ENCODE measurements at places on chromosomes 13 and 19.

GRCh38 chr19:53977429-53977990 lies 13.9 kb upstream of the CACNG6 start:
- peak; percentile 51 for DNase-seq

DNA sequence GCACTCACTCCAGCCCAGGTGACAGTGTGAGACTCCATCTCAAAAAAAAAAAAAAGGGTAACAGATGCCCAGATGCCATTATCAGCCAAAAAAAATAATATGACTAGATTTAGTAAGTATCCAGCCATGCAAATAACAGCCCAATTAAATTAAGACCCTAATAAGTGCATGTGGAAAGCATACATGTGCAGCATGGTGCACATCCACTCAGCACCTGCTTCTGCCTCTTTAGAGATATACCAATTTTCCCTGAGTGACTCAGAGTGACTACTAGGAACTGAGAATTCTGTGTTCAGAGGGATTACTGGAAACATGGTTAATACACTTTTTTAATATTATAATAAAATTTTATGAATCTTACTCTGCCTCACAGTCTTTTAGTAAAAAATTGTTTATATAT lies 29.8 kb upstream of the ZNF675 start:
- DNase-seq: no peak

DNA sequence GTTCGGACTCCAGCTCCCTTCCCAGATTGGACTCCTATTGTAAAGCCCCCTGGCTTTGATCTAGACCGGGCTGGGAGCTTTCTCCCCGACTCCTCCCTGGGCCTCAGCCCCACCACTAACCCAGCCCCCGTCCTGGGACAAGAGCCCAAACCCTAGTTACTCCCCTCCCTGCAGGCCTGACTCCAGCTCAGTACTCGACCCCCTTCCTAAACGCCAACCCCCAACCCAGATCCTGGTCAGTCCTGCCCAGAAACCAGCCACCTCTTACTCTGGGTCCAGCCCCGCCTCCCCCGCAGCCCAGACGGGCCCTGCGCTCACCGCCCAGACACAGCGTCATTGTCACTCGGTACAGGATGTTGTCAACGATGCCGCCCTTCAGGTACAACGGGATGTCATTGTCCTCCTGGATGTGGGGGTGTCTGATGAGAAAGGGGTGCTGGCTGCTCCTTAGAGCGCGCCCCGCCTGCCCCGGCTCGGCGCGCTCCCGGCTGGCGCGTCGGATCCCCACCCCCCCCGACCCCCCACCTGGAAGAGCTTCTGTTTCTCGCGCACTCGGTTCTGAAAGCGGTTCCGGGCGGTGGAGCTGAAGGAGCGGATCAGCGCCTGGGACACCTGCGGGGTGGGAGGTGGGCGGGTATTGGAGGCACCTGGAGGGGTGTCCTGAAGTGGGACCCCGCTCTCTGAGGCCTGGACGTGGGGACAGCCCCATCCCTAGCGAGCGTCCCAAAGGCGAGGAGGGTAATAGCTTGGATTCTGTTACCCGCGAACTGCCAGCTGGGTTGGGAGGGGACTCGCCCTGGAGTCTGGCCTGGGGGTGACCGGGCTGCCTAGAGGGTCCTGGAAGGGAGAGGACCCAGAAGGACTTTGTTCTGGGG lies 866 bp downstream of the COX7A1 start:
- DNase-seq: no peak

GRCh38 chr19:8143041-8143440 lies 6.4 kb downstream of the FBN3 start:
- no peak for DNase-seq

- DNase-seq: peak; percentile 17
Measured at GRCh38 chr13:111184458-111185401, 69.6 kb downstream of the ARHGEF7 start.

DNA sequence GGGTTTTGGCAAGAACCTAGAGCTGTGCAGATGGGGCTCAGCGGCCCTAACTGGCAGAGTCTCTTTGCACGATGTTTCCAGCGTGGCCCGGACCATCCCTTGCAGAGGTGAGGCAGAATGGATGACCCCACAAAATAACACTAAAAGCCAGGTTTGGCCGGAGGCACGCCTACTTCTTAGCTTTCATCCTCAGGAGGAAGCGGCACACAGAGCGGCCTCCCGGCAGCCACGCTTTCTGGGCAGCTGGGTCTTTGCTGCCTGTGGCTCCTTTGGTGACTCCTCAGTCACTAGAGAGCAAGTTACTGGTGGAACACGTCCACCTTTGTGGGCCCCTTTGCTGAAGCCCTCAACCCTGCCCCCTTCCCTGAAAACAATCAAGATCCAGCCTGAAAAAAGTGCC lies 25.2 kb downstream of the TEX29 start:
- DNase-seq: no peak

DNA sequence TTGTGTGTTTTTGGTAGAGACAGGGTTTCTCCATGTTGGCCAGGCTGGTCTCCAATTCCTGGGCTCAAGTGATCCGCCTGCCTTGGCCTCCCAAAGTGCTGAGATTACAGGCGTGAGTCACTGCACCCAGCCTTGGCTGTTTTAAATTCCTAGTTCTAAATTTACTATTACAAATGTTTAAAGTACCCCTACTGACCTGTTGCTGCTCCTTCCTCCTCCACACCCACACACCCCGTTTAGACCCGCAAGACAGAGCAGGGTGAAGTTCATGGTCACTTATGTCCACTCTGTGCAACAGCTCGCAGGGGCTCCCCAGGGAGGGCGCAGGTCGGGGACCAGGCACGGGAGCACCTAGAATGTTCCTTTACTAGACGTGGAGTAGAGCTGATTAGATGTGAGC lies 28.7 kb downstream of the TMEM161A start:
- no peak for DNase-seq

- DNase-seq: no peak
Measured at GRCh38 chr13:106445996-106446395, 89.5 kb downstream of the EFNB2 start.

GRCh38 chr19:15253061-15253460 lies 20.8 kb upstream of the EPHX3 start:
- DNase-seq: no peak

DNA sequence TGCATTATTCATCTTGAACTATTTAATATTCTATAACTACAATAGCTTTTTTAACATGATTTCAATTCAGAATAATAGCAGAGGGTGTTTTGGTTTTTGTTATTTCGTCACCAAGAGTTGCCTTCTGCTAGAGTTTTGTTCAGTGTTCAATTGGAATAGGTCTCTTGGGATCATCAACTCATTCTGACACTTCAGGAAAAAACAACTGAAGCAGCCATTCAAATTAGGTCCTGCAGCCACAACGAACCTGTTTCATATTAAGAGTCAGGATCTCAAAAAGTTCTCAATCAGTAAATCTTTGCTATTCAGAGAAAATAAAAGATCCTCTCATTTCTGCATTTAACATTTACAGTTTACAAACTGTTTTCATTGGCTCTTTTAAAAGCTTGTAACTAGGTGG lies 2.4 kb upstream of the CHAMP1 start:
- no peak for DNase-seq

DNA sequence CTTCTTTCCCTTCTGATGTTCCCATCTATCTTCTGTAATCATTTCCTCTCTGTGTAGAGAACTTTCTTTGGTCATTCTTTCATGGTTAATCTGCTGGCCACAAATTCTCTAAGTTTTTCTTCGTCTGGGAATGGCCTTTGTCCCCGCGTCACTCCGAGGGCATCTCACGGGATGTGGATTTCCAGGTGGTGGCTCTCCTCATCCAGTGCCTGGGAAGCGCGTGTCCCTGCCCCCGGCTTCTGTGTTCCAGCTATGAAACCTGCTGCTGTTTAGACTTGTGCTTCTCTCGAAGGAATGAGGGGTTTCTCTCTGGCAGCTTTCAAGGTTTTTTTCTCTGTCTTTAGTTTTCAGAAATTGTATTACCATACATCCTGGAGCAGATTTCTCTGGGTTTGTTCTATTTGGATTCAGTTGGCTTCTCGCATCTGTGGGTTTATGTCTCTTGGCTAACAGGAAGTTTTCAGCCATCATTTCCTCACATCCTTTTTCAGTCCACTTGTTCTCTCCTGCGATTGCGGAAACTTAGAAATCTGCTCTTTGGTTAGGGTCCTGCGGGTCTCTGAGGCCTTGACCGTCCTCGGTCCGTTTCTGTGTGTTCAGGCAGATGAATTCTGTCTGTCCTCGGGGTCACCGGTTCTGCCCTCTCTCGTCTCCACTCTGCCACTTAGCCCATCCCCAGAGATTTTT lies 36.9 kb upstream of the DCUN1D2 start:
- no peak for DNase-seq

GRCh38 chr19:51083181-51083580 lies 494 bp upstream of the KLK14 start:
- no peak for DNase-seq

DNA sequence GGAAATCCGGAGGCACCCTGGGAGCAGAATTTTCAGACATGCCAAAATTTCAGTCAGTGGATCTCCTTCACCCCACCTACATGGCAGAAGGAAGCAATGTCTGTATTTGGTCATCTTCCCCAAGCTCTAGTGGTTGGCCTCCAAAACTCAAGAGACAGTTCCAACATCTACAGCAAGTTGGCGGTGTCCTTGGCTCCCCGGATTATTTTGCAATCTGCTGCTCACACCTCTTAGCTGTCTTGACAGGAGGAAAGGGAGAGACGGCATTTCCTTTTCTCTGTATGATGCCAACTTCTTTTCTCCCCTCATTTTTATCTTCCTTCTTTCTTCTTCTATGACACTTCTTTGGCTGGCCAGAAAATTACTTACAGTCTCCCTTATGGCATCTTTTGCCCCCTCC lies 159.9 kb downstream of the SUCLA2 start:
- no peak for DNase-seq

DNA sequence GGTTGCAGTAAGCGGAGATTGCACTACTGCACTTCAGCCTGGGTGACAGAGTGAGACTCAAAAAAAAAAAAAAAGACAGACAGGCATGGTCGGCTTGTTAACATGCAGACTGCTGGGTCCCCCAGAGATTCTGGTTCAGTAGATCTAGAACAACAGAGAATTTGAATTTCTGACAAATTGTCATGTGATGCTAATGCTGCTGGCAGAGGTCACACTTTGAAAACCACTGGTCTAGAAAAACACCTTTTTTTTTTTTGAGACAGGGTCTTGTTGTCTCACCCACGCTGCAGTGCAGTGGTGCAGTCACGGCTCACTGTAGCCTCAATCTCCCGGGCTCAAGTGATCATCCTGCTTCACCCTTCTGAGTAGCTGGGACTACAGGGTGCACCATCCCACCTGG lies 7.7 kb upstream of the LRFN3 start:
- no peak for DNase-seq

DNA sequence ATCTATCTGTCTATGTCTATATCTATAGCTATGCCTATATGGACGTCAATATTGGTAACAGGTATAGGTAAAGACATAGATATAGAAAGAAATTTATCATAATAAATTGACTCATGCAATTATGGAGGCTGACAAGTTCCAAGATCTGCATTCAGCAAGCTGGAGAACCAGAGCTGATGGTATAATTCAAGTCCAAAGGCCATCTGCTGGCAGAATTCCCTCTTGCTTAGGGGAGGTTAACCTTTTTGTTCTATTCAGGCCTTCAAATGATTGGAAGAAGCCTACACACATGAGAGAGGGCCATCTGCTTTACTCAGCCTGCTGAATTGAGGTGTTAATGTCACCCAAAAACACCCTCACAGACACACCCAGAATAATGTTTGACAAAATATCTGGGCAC lies 10.8 kb downstream of the RASL11A start:
- no peak for DNase-seq

DNA sequence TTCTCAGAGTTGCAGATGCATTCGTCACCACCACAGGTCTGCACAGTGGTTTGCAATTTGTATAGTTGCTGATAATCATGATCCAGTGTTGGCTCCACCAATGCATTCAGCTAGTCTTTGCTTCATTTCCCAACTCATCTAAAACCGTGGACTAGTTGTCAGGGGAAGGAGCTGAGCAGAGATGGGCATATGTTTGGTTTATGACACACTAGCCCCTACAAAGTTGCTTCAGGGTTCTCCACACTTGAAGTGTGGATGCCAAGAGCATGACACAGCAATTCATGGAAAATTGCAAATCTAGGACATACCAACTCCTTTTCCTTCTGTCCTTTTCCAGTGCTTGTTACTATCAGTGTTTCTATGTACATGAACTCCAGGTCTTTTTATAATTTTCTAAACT lies 168.0 kb downstream of the TNFSF13B start:
- no peak for DNase-seq

GRCh38 chr19:44819246-44819832 lies 10.4 kb downstream of the BCAM start:
- DNase-seq: no peak

GRCh38 chr13:40920826-40921225 lies 98.3 kb downstream of the ELF1 start:
- DNase-seq: no peak

GRCh38 chr19:6739390-6739882 lies at the start of gene TRIP10:
TRIP10 (plus strand) TSS chr19:6739680; CDS start chr19:6739762, 82 bp downstream.
- peak; percentile 82 for DNase-seq

DNA sequence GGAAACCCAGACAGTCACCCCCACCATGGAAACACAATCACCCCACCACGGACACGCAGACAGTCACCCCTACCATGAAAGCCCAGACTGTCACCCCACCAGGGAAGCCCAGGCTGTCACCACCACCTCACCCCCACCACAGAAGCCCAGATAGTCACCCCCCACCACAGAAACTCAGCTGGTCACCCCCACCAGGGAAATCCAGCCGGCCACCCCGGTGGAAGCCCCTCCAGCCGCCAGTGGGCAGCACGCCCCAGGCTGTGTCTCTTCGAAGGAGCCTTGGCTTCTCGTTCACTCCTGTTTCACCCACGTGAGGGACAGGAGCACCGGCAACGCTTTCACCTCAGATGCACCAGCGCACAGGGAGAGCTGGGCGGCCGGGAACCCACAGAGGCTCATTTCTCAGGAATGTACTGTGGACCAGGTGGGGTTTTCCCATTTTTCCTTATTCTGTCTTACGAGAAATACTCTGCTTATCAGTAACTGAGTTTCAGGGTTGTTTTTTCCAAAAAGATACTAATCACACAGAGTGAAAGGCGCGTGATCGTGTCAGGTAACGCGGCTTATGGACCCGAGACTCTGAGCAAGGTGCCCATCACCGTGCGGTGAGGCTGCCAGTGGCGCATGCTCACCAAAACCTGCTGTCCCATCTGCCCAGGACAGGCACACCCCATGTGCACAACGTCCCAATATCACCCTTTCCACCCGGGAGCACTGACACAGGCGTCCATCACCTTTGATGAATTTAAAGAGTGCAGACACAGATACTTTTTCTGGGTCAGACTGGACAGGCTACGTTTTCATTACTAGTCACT lies 28.0 kb downstream of the CARS2 start:
- no peak for DNase-seq

GRCh38 chr13:113620036-113620796 lies 35.7 kb downstream of the TFDP1 start:
- DNase-seq: no peak

GRCh38 chr19:5287066-5287465 lies 53.5 kb downstream of the PTPRS start:
- no peak for DNase-seq

GRCh38 chr13:95298169-95298965 lies 2.9 kb downstream of the ABCC4 start:
- no peak for DNase-seq

DNA sequence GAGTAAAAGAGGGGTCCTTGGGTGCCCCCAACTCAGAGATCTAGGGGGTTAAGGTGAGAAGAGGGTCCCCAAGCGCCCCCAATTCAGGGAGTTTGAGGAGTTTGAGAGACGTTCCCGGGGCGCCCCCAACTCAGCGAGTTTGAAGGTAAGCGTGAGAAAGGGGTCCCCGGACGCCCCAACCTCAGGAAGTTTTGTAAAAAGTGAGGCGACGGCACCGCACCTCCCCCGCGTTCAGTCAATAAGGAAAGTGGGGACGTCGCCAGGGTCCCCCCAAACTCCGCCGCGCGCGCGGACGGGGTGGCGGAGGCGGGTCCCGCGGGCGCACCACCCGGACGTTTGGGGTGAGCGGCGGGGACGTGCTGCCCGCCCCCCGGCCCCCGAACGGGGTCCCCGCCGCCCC lies 353 bp downstream of the RFX2 start:
- DNase-seq: no peak

All from CD4-positive, alpha-beta T cell treated with Interleukin-15 for 4 hours (primary cell).